ENCODE measurements at places on chromosomes 12 and 14.

GRCh38 chr12:112823582-112824149, 32.1 kb downstream of the RPH3A start:
- DNase-seq, result no peak

DNA sequence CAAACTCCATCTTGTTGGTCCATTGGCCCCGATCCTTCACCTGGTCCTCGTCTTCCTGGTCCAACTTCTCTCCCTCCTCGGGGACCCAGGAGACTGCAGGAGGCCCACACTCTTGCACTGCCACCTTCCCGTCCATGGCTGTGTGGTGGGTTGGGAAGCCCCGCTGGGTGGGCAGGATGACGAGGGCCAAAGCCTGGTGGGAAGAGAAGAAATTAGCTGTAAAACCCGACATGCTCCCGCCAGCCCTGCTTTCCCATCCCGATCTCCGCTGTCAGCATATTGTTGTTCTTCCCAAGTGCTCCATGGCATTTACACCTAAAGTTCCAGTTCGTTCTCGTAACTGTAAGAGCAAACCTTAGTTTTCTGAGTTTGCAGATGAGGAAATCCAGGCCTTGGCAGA, 4.1 kb downstream of the SLC6A12 start:
- DNase-seq, result no peak

- no peak for DNase-seq
Measured at GRCh38 chr12:58703866-58704265, 216.4 kb downstream of the LRIG3 start.

DNA sequence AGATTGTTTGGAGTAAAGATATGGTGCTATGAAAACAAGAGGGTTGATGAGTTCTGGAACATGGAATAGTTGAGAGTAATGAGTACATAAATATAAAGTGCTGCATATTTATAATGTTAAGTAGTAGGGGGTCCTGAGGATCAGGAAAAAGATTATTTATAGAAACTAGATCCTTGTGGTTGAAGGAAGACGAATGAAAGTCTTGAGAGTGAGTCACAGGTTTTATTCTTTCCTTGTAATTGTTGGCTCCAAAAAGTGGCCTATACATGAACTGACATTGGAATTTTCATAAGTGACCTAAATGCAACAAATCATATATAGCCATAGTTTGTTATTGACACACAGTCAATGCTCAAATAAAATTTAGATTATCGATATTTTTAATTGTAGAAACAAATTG, 440.4 kb upstream of the PRICKLE1 start:
- DNase-seq, result no peak

GRCh38 chr12:78721906-78722305, 142.7 kb upstream of the SYT1 start:
- no peak for DNase-seq

DNA sequence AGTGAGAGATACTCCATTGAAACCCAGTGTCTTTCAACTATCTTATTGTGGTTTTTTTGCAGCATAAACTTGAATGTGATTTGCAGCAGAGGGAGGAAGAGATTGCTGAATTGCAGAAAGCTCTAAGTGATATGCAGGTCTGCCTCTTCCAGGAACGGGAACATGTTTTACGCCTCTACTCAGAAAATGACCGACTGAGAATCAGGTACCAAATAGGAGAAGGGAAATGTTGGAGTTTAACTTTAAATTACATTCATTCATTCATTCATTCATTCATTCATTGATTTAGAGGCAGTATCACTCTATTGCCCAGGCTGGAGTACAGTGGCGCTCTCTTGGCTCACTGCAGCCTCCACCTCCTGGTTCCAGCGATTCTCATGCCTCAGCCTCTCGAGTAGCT, 17.0 kb downstream of the CCDC77 start:
- no peak for DNase-seq

DNA sequence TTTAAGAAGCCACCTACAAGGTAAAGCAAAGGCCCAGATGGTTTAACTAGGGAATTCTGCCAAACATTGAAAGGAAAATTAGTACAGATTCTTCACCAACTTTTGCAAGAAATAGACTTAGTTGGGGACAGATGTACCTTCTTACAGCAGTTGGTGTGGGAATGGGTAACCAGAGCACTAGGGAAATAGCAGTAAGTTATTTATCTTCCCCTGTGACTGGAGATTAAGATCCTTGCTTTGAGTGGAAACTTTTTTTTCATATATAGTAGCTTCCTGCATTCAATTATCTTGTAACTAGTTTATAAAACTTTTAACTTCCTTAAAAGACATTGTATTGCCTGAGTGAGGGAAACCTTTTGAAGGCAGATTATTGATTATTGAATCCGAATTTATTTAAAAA, 44.2 kb downstream of the ARID2 start:
- DNase-seq, result no peak

- DNase-seq, result no peak
Measured at GRCh38 chr12:3363608-3364007, 127.4 kb upstream of the PRMT8 start.

DNA sequence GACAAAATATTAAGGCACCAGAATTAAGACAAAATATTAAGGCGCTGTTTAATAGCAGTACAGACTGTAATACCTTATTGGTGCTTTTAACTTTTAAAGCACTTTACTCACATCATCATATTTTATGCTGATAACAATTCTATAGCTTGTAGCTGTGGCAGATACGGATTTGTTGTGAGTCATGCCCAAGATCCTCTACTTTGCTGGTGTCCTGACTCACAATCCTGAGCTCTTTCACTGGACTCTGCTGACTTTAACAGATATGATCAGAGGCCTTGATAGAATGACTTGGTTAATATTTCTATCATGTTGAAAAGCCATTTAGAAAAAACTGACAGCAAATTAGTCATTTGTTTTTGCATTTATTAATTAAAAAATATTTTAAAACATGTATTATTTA, 99.0 kb upstream of the PKP2 start:
- DNase-seq, result no peak

DNA sequence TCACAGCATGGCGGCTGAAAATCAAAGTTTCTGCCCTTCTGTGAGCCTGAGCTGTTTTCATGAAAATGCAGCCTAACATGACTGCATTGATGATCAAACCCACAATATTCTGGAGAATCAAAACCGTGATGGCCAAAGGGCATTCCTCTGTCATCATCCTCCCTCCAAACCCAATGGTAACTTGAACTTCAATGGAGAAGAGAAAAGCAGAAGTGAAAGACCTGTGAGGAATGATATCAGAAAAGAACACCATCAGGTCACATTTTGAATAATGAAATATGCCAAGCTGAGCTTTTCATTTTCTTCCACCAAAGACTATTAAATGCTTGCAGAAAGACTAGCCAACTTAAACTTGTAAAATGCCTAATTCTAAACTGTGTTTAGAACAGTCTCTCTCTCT, 8.1 kb downstream of the KCNJ8 start:
- no peak for DNase-seq

GRCh38 chr14:24224618-24225071, 7.5 kb downstream of the NEDD8 start:
- no peak for DNase-seq

- DNase-seq, result no peak
Measured at GRCh38 chr14:22502551-22502950, 86.5 kb downstream of the DAD1 start.

DNA sequence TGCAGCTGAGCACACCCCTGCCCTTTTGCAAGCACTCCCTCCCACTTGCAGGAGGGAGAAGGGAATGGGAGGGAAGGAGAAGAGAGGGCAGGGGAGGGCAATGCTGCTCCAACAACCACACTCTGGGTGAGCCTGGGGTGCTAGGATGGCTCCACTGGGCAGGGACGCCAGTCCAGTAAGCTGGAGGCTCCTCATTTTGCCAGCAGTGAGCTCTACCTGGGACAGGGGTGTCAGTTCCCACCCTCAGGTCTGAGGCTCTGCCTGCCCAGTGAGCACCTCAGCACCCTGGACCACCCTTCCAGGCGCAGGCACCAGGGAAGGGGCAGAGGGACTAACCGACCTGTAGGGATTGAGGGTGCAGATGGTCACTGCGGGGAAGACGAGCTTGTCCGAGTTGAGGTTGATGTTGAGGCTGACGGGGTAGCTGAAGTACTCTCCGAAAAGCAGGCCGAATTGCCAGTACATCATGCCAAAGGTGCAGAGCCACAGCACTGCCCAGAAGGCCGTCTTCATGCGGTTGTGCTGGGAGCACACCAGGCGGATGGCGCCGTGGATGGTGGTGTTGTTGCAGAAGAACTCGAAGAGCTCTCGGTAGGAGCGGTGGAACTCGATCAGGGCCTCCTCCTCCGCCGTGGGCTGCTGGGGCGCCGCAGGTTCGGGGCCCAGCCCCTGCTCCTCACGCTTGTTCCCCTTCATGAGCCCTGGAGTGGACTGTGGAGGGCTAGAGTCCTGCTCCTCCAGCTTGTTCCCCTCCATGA, 1.2 kb downstream of the SCNN1A start:
- no peak for DNase-seq

DNA sequence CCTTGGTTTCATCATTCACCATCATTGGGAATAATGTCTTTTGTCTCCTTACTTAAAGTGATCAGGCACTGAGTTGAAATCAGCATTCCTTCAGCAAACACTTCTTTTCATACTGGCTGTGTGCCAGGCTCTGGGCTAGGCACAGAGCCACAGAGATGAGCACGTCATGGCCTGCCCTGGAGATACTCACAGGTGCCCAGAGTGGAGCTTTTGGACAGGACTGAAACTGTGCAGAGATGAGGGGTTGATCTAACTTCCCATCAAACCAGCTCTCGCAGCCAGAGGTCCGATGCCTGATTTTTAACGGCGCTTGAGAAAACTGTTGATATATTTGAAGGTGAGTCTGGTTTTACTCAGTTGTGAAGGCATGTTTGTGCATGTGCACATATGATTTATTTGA, 43.1 kb downstream of the CACNA1C start:
- no peak for DNase-seq

GRCh38 chr12:65511912-65512311, 233.4 kb downstream of the MSRB3 start:
- no peak for DNase-seq

- no peak for DNase-seq
Measured at GRCh38 chr14:37939442-37940028, 268.2 kb upstream of the SSTR1 start.

DNA sequence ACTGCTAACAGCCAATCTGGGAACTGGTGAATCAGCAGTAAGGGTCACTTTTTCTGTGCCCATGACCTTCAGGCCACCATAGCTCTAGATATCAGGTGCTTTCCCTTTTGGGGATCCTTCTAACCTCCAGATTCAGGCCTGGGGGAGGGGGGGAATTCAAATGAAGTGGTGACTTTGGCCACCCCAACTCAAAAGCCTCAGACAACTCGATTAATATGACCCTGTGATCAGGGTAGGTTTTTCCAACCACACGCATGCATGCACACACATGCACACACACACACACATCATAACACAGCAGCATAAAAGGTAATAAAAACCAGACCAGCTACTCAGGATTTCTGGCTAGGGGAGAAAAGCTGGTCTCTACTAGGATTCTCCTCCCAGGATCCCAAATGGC, 5.3 kb downstream of the TBX3 start:
- DNase-seq, result no peak

DNA sequence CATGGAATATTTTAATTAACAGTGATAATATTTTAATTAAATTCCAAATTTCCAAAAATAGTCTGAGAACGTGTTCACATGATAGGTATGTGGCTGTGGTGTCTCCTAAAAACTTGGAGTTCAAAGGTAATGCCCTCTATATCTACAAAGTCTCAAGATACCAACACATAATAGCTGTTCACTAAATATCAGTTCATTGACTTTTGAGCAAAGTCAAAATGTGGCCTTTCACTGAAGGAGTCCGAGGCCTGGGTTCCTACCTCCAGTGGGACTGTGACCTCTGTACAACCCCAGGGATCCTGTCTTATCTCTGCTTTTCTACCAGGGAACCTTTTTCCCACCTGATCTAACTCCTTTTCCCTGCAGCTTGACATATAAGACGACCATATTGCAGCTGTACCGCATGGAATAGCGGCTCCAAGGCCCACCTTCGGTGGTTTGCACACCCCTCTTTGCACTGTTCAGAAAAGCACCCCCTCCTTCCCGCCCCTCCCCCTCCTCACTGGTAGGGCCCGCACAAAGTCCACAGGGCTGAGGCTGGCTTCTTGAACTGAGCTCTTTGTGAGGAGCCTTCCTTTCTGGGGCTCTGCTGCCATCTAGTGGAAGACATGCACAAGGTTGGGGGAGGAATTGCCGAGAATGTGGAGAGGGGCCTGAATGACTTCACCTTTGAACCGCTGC, 3.1 kb downstream of the CCND2 start:
- peak; percentile 90 for DNase-seq

DNA sequence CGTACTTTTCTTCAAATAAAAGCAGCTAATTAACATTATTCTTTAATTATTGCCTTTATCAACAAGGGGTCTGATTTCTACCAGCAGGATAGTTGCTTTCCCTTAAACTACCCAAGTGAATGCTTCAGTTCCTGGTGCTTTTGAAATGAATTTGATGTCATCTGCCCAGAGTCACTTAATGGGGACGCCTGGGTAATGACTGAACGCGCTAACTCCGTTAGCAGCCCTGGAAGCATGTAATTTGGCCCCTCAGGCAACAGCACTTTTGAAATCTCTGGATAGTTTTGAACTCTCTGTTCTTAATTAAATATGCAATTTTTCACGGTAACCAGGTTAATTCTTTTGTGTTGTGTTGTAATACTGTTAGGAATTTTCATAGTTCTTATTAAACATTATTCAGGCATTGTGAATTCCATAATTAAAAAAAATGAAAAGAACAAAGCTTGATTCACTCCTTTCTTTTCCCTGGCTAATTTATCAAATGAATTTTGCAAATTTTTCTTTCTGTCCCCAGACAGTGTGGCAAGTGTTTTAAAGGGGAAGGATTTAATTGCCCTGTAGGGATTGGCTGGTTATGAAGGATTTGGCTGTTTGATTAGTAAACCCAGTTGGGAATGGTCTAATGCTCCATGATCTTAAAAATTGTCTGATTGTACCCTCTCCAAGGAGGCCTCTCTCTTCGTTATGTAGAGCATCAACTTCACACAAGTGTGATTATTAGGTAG, 137.5 kb upstream of the MYL2 start:
- no peak for DNase-seq

- DNase-seq, result no peak
Measured at GRCh38 chr14:50774542-50775267, 56.3 kb downstream of the NIN start.

GRCh38 chr12:76471579-76471978, 88.0 kb downstream of the OSBPL8 start:
- no peak for DNase-seq
